ENCODE measurements at places on chromosomes 16 and 17. TPM values are rescaled to one million over a fixed set of nuclear protein-coding genes. Genes with fewer than 3 reads are reported as not detected.
A peak's percentile ranks its signal among the peaks of the same experiment; 100 is the strongest.

Gene STH
- not detected for total RNA-seq

DNA sequence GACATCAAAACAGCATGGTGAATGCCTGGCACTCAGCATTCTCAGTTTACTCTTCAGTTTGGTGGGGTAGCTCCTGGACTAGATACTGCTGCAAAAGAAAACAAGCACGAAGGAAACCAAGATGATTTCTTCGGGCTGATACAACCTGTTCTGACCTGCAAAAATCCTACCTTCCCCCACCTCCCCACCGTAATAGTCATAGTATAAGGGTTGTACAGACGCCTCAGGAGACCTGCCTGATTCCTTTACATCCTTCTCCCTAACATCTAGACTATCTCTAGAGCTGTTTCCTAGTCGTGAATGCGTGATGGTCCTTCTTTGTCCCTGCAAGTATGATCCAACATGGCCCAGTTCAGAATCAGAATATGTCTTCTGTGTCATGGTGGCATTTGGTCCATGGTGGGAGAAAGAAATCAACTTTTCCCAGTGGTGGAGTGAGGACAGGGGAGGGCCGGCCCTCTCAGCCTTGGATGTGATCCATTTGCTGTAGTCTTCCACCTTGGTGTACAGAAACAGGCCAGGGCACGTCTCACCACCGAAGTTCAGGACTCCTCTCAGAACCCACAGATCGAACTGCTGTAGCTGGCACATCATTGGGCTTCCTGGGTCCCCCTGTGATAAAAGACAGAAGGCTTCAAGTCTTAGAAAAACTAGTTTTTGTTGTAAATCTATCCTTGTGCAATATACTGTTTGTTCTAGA, 14.5 kb downstream of the PRSS54 start:
- DNase-seq, result no peak

Gene DOC2A
- total RNA-seq, result under 0.01 TPM

DNA sequence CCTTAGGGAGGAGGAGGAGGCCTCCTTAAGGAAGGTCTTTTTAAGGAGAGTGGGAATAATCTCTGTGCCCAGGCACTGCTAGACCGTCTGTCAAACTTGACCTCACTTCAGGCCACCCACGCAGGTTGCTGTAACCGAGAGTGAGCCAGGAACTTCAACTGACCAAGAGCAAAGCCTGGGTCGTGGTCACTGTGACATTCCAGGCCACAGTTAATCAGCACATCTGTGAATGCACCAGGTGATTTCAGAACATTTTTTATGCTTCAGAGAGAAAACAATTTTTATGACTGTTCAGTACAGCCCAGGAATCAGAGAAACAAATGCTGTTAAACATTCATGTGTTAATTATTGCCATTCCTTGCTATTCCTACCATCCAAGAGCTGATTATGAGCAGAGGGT, 226.6 kb upstream of the ASIC2 start:
- DNase-seq, result no peak

DNA sequence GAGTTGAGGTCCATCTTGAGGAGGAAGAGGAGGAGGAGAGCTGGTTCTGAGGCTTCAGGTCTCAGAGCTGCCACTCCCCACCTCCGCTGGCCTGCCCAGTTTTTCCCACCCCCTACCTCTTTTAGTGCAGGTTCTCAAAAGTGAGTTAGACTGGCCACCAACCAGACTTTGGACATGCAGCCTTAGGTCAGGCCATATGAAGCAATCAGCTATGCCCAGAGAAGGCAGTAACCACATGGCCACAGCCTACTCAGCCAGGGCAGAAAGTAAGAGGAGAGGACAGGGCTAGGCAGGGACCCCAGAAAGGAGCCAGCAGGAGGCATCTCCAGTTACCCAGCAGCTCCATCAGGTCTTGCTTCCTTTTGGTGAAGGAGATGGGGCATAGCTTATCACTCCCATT, 9.0 kb downstream of the MYO15A start:
- DNase-seq, result no peak

DNA sequence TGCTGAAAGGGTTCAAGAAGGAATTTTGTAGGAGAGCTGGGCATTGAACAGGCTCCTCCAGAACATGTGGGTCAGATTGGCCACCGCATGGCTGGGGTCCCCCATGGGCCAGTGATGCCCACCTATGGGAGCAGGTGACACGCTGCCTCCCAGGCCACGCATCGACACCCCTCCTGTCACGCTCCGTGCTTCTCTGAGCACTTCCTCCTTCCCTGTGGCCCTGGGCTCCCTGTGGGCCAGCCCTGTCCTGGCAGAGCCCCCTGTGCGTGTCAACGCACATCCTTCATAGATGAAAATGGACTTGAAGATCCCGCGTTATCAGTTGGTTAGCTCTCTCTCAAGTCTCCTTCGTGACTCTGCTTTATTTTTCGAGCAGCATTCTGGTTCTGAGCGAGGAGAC, 160.3 kb downstream of the RPTOR start:
- DNase-seq, result no peak

- DNase-seq, result no peak
Measured at GRCh38 chr17:42053731-42054500, 3.5 kb upstream of the C17orf113 start.

- peak; percentile 13 for DNase-seq
Measured at GRCh38 chr16:22186517-22186916, 19.6 kb upstream of the EEF2K start.

DNA sequence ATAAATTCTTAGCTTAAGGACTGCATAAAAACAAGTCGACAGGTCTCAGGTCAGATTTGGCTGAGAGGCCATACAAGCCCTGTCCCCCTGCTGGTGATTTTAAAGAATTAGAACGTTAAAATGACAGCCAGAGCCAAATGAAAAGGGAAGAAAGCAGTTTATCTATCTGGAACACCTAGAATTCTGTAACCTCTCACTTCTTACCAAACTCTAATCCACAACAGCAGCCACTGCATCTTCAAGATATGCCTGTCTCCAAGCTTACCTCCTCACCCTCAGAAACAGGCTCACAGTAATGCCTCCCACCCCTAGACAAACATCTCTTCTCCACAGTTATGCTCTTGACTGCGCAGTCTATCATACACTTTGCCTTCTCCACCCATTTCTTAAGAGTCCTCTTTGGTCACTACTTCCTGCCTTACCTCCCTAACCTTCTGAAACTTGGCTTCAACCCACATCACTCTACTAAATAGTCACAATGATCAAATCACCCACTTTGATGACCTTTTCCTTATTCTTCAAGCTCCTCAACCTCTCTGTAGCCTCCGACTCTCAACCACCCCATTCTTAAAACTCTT, 14.2 kb downstream of the ANKFY1 start:
- peak; percentile 21 for DNase-seq

DNA sequence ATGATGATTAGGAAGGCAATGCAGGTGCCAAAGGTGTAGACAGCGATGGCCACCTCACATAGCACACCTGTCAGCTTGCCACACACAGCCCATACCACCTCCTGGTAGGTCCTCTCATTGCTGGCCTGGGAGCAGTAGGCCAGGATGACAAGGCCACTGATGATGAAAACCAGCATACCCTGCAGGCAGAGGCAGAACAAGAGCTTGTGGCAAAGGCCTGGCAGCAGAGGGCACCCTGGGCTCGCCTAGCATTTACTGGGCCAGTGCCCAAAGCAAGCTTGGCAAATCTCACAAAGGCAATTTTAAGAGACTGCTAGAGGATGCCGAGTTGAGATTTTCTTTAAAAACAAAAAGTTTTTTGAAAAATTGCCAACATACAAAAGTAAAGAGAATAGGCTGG, 5.9 kb downstream of the SLC38A7 start:
- DNase-seq, result no peak

- no peak for DNase-seq
Measured at GRCh38 chr16:83363521-83363920, 444.3 kb upstream of the HSBP1 start.

- DNase-seq, result no peak
Measured at GRCh38 chr17:74704544-74704943, 8.2 kb downstream of the CD300LF start.

DNA sequence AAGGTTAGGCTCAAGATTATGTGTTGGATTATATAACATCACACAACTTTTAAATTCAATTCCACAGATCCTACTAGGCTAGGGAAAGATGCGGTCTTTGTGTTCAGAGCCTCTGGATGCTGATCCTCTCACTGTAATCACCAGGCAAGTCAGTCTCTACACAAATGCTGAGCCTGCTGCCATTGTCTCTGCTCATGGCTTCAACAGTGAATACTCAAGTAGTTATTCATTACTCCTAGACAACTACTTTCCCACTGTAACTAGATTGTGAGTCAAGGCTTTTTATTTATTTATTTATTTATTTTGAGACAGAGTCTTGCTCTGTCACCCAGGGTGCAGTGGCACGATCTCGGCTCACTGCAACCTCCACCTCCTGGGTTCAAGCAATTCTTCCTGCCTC, 15.8 kb upstream of the NDUFAB1 start:
- DNase-seq, result no peak

DNA sequence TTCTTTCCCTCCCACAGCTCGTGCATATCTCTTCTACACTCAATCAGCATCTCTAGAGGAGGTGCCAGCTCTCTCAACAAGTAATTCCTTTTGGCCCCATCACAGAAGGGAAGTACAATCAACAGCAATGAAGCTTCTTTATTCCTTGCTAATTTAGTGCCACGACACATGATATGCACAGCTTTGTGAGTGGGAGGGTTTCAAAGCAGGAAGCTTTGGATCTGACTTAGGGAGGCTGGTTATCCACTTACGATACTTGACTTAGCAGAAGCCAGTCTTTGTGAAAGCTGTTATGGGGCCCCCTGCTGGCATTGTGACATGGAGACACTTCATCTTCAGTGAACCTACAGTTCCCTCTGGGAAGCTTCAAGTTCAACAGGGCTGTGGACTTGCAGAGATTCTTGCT, 81.0 kb downstream of the TMEM100 start:
- peak; percentile 69 for DNase-seq

DNA sequence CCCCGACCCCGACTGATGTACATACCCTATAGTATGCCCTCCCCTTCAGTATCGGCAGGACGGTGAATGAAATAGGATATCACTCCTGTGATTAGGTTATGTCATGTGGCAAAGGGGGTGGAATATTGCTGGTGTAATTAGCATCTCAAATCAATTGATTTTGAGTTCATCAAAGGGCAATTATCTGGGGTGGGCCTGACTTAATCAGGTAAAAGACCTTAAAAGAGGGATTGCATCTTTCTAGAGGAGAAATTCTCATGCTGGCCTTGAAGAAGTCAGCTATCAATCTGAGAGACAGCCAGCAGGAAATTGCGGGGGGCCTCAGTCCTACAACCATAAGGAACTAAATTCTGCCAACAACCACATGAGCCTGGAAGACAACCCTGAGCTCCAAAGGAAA, 10.3 kb downstream of the TRIM25 start:
- DNase-seq, result no peak

DNA sequence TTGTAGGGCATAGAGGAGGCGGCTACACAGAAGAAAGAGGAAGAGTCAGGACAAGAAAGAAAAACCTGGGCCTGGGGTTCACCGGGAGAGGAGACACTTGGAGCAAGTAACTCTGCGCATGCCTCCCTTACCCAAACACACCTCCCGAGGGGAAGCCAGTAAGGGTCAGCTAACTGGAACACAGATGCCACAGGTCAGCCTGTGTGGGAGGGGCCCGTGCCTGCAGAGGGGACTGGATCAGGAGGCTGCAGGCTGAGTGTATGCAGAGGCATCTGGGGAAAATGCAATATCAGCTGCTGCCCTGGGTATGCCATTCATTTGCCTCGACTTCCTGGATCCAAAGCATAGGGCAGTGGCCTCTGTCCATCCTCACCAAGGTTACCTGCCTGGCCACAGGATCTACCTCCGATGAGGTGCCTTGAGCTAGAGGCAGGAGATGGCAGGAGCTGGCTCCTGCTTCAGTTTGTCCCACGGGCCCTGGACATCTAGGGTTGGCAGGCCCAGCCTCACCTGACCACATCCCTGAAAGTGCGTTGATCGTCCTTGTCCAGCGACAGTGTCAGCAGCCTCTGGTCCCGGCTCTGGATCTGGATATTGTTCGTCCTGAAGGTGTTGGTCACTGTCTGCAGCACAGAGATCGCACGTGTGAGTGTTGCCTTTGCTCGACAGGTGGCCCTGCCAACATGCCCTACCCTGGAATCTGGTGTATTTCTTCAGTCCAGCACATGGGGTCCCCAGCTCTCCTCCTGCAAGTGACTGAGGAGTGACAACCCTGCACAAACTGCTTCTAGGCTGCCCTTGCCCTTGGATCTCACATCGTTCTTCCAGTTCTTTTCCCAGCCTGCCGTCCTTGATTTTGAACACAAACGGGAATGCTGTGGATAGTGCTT, 4.6 kb upstream of the MFSD6L start:
- no peak for DNase-seq

- no peak for DNase-seq
Measured at GRCh38 chr17:78176548-78177025, 8.2 kb downstream of the SYNGR2 start.

Gene TMEM88
- total RNA-seq, result 17.2 TPM

DNA sequence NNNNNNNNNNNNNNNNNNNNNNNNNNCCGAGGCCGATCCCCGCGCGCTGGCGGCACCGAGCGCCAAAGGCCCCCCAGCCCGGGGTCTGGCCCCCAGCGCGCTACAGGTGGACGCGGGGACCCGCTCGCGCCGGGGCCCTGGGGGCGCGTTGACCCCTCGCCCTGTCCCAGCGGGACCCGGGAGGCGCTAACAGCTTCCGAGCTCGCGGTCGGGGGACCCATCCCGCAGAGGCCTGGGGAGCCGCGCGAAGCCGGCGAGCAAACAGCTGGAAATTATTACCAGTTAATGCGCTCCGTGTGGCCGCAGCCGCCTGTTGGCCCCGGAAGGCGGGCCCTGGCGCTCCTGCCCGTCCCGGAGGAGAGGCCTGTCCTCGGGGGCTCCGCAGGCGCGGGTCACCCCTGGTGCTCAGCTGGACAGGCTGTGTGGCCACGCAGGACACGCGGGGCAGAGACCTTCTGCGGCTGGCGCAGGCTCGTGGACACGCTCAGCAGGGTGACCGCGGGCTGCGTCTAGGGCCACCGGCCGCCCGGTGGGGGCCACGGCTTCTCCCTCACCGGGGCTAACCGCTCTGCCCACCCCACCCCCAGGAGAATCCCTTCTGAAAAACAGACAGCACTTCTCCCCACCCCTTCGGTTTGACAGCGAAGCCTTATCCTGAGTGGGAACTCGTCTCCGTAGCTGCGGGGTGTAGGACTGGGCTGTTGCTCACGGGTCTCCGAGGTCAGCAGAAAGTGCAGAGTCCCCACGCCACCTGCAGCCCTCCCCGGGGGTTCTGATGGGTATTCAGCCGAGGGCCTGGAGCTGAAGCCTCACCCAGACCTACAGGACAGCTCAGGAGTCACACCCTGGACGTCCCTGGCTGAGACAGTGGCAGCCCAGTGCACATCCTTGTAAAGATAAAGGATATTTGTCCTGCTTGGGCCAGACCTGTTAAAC, 138.7 kb upstream of the RPH3AL start:
- DNase-seq, result peak; percentile 45

Gene COX6A2
- total RNA-seq, result not detected
